ENCODE measurements at places on chromosomes 16 and 17.
A peak's percentile ranks its signal among the peaks of the same experiment; 100 is the strongest.

DNA sequence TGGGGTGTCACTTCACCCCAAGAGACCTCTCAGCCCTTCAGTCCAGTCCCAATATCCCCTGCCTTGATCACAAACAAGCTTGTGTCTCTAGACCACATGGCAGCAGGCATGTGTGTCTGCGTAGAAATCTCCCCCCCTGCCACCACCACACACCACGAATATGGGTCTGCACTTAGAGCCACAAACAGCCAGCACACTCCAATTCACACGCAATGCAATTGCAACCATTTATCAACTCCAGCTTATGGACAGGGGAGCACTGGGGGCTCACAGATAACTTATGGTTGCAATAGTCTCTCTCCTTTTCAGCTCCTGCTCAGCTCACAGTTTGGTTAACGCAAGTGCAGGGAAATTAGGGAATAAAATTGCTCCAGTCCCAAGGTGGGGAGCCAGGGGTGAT lies 2.6 kb downstream of the HOXB9 start:
- DNase-seq, result no peak

GRCh38 chr16:10308305-10309193 lies 77.3 kb upstream of the ATF7IP2 start:
- DNase-seq, result no peak

DNA sequence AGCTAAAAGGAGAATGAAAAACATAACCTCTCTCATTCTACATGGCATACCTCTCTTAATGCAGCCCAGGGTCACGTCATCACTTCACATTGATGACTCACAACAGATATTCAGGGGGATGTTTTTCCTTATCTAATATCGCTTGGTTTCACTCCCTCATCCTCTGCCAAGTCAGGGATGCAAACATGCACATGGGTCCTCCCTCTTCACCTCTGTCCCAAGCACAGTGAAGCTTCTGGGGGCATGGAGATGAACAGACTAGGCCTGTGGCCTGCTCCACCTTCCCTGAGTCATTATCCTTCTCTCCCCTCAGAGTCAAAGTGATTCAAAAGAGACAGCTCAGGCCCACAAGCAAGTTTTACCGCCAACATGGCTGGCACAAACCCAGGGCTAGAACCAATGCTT lies 2.3 kb upstream of the MT2A start:
- DNase-seq, result peak; percentile 94

DNA sequence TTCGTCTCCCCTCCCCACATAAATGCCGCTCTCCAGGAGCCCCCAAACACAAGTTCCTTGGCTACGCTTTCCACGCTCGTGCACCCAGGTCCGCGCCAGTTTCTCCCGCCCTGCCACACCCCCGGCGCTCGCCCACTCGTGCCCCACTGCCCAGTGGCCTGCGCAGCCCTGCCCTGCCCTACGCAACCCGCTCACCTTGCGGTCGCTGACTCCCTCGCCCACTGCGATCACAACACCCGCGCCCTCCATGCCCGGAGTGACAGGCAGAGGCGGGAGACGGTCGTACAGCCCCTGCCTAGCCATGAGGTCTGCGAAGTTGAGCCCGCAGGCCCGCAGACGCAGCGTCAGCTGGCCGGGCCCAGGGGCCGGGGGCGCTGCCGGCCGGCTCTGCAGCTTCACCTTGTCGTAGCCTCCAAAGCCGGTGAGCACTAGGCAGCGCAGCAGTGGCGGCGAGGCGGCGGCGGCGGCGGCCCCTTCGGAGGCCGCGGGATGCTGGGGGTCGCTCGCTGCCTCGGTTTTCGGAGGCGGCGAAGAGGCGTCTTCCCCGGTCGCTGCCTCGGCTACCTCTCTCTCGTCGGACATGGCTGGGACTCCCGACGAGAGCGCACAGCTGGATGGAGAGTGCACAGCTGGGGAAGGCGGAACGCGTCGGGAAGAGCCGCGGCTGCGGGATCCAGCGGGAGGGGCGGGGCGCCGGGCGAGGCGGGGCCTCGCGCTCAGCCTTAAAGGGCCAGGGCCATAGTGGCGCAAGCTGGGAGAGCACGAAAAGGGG lies at the start of gene VAT1:
VAT1 (minus strand) TSS at position 645 of the 772 bp plus-strand sequence; CDS start at position 582, 63 bp downstream.
- no peak for DNase-seq

GRCh38 chr16:53465606-53466280 lies 31.5 kb downstream of the RBL2 start:
- DNase-seq, result no peak

DNA sequence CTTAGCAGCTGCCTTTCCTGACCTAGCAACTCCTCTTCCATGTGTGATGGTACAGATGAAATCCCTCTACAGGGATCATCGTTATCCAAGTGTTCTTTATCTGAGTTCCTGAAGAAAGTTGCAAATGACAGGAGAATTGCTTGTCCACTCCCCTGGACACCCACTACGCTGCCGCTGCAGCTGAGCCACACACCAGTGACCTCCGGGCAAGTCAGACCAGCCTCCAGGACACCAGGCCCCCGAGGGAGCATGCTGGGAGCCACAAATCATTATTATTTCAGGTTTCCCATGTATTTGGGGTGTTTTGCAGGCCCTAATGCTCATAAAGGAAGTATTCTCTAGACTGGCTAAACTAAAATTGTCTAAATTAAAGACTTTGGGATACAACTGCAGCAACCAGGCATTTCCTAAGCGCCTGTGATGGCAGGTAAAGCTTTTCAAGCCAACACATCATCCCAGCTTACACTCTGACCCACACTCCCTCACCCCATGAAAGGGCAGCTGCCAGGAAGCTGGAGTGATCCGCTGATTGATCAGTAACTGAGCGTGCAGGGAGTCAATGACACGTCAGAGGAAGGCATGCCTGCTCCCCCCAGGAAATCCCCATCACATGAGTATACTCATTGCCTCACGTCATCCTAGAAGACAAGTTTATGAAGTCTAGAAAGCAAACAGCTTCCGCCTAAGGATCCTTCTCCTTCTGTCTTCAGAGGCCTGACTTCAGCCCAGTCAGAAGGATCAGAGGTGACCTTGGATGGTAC lies 14.4 kb downstream of the FA2H start:
- no peak for DNase-seq
